ENCODE measurements at places on chromosomes 3 and 15.

- DNase-seq: no peak
Observed at GRCh38 chr3:156661155-156661554, 13.2 kb upstream of the TIPARP start.

DNA sequence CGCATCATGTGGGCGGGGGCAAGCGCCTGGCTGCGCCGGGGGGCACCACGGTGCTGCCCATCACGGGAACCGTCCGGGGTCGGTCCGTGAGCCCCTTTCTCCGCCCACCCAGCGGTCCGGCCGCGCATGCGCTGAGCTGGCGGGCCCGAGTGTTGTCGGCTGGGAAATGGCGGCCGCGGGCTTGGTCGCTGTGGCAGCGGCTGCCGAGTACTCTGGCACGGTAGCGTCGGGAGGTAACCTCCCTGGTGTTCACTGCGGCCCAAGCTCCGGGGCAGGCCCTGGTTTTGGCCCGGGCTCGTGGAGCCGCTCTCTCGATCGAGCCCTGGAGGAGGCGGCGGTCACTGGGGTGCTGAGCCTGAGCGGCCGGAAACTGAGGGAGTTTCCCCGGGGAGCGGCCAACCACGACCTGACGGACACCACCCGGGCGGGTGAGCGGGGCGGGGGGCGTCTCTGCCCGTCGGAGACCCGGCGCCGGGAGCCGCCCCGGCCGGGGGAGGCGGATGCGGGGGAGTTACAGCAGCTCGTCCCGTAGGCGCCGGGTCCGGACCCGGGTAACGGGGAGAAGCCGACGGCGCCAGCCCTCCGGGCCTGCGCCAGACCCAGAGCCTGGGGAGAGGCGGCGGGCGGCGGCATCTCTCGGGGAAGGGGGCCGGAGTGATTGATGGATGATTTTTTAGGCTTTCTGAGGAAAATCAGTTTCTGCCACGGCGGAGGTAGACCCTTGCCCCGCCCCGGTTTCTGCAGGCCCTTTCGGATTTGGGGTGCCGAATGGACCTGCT is at the start of gene LRCH3:
TSS of gene LRCH3 (plus strand) at position 142 of the 779 bp plus-strand sequence. CDS start at position 167, 25 bp downstream.
- peak; percentile 85 for DNase-seq

GRCh38 chr3:151037746-151038477 is 47.6 kb upstream of the MED12L start:
- DNase-seq: no peak

- DNase-seq: peak; percentile 60
Observed at GRCh38 chr3:88149101-88149508, 654 bp upstream of the C3orf38 start.

DNA sequence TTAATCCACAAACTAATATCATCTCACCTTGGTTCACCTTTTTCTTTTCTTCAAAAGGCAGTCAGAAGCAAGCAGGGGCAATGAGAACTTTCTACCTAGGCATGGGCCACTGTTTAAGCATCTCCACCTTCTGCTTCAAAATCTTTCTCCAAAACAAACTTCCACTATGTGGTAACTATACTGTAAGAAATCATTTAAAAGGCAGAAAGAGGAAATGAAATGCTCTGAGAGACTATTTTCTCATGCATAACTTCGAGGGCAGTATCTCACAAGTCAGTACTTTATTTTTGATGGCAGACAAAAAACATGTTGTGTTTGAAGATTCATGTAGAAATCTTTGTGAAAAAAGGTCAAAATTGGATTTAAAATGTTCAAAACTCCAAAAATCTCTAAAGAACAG is 419.7 kb downstream of the ZBTB20 start:
- DNase-seq: no peak

DNA sequence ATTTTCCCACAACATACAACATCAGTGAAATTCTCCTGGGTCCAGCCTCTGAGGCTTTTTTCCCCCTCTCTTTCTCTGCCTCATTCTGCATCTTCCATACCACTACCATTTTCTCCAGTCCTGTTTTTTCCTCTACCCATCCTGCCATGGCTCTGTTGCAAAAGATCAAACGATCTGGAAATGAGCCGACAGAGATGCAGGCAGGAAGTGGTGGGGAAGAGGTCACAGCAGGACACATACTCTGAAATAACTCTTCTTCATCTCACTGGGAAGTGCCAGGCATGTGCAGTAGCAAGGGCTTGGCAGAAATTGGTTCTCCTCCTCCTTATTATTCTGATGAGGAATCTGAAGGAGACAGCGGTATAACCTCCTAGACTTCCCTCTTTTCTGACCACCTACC is 114.3 kb downstream of the CORO2B start:
- no peak for DNase-seq
